ENCODE measurements at places on chromosomes 2 and 18. TPM values are rescaled to one million over a fixed set of nuclear protein-coding genes. Genes with fewer than 3 reads are reported as not detected.

The RAX gene
- not detected for total RNA-seq

The DQX1 gene
- total RNA-seq: 2.5 TPM

The TWIST2 gene
- total RNA-seq: 21.8 TPM

The TYMS gene
- 31.6 TPM for total RNA-seq

The CD28 gene
- total RNA-seq: 2.4 TPM

The GKN1 gene
- total RNA-seq: not detected

The SPP2 gene
- not detected for total RNA-seq

The IL36RN gene
- total RNA-seq: 5.6 TPM

The UGT1A4 gene
- total RNA-seq: 1.6 TPM

The SPATA3 gene
- not detected for total RNA-seq

The SNTG2 gene
- total RNA-seq: 2.7 TPM

The CNGA3 gene
- total RNA-seq: 0.51 TPM

The TCF4 gene
- 301 TPM for total RNA-seq

The CFC1 gene
- not detected for total RNA-seq

The KCNK3 gene
- total RNA-seq: 1.1 TPM

The KRTCAP3 gene
- 6.2 TPM for total RNA-seq
